ENCODE measurements at places on chromosomes 12 and 14. TPM values are rescaled to one million over a fixed set of nuclear protein-coding genes. Genes with fewer than 3 reads are reported as not detected.

Gene ATF1
- total RNA-seq: 38.1 TPM

Gene PLD4
- total RNA-seq: not detected

Gene EIF2B2
- 43.5 TPM for total RNA-seq

Gene LRRC10
- total RNA-seq: not detected

Gene TEX52
- not detected for total RNA-seq

Gene HPD
- total RNA-seq: not detected

Gene BEGAIN
- not detected for total RNA-seq

Gene CDCA4
- 63.2 TPM for total RNA-seq

Gene HOXC11
- 4.6 TPM for total RNA-seq

DNA sequence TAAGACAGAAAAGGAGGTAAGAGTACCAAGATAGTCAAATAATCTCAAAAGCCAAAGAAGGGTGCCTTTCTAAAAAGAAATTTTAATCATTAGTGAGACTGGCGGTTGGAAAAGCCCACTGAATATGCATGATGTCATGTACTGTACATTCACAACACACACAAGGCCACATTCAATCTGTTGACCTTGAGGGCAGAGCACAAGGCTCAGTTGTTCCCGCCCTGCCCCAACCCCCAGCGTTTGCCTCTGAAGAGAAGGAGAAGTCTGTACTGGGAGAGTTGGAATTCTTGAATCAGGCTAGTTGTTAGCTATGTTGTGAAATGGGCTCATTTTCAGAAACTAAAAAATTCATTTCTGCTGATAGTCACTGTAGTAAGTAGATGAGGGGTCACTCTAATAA, 50.2 kb upstream of the NID2 start:
- H3K27me3 ChIP-seq: no peaks in the 10 kb centered on the region
- no peak for DNase-seq
- H3K4me3 ChIP-seq: no peak overlapping the region
- H3K4me1 ChIP-seq: no peaks in the 10 kb centered on the region
- H3K36me3 ChIP-seq: no peaks in the 10 kb centered on the region

GRCh38 chr12:129556082-129556481, 347.7 kb downstream of the TMEM132D start:
- H3K4me1 ChIP-seq: no peaks in the 10 kb centered on the region
- H3K36me3 ChIP-seq: no peaks in the 10 kb centered on the region
- H3K27me3 ChIP-seq: no peaks in the 10 kb centered on the region
- no peak overlapping the region for H3K27ac ChIP-seq

DNA sequence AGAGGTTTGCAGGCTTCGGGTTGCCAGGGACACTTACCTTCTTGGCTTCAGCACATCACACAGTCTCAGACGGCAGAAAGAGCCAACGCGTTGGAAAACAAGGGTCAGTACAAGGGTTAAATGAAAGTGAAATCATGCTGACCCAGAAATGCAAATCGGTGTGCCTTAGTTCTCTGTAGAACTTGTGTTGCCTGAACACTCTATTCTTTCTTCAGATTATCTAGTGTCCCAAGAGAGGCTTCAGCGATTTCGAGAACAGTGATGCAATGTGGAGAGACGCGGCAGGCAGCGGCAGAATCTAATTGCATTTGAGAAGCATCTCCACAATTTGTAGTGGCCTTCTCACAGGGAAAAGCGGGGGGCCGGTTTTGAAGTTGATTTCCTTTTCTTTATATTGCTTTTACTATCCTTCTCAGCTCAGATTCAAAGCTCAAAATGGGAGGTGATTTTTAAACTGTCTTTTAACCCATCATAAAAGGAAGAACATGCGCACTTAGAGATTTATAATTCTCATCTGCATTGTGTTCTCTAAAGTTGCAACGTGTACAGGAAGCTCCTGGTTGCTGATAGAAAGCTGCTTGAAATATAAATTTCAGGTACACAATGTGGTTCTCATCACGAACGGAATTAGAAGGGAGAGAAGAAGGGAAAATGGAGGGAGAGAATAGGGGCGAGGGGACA, 67.8 kb upstream of the EGLN3 start:
- no peak overlapping the region for H3K27ac ChIP-seq
- H3K27me3 ChIP-seq: no peaks in the 10 kb centered on the region
- no peaks in the 10 kb centered on the region for H3K4me1 ChIP-seq
- no peaks in the 10 kb centered on the region for H3K36me3 ChIP-seq

DNA sequence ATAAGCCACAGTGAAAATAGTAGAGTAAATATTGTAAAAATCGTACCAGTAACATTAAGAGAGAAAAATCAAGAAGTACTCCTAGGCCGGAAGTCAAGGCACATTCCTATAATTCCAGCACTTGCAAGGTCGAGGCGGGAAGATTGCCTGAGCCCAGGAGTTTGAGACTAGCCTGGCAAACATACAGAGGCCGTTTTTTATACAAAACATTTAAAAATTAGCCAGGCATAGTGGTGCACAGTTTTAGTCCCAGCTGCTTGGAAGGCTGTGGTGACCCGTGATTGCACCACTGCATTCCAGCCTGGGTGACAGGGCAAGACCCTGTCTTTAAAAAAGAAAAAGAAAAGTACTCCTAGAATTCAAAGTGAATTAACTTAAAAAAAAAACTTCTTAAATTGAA, 341.8 kb downstream of the C12orf50 start:
- peak overlapping the region; percentile 81 for H3K27ac ChIP-seq
- H3K4me1 ChIP-seq: peaks cover 15% of the 10 kb centered on the region
- peak; percentile 66 for DNase-seq

DNA sequence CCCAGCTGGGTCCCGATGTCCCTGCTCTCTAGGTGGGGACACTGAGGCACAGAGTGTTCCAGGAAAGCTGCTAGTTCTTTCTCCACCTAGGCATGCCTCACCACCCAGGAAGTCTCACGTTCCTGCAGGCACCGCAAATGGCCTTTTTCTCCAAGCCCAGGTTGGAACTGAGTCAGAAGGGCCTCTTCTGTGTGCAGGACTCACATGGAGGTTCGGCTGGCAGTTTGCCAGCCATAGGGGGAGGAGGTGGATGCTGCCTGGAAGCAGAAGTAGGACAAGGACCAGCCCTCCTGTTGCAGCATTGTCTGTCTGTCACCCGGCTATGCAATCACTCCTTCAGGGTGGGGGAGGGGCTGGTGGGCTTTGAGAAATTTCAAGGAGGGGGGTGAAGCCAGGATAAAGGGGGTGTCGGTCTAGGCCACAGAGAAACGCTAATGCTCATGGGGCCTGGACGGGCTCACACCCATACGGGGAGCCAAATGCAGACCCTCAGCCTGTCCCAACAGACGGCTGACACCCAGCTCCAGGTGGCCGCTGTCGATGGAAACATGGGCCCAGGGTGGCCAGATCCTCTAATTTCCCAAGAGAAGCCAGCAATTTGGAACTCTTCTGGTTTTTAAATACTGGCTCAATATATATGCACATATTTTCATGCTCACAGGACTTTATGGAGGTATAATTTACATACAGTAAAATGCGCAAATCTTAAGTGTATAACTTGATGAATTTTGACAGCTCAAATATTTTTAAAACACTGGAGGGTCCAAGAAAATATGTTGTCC, 120.5 kb downstream of the PHETA1 start:
- no peaks in the 10 kb centered on the region for H3K4me1 ChIP-seq
- 0 out of 2 replicates have a peak, but pooled peaks cover 3% of the 10 kb centered on the region for H3K27me3 ChIP-seq
- no peak for DNase-seq
- no peaks in the 10 kb centered on the region for H3K36me3 ChIP-seq
- no peak overlapping the region for H3K4me3 ChIP-seq

DNA sequence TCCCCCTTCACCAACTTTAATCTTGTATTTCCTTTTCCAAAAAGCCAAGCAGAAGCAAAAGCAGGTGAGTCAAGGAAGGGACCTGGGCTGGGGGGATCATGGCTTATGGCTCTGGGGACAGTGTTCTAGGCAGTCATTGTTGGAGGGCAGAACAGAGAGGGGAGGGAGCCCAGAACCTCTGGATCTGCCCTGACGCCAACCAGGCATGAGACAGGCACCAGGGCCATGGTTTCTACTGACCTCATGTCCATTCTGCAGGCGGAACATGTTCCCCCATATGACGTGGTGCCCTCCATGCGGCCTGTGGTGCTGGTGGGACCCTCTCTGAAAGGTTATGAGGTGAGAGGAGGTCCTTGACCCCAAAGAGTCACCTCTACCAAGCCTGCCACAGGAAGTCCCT, 6.6 kb downstream of the CACNB3 start:
- no peak overlapping the region for H3K27ac ChIP-seq
- H3K36me3 ChIP-seq: peaks cover 31% of the 10 kb centered on the region
- no peak for DNase-seq
- H3K4me3 ChIP-seq: no peak overlapping the region
- H3K27me3 ChIP-seq: no peaks in the 10 kb centered on the region

DNA sequence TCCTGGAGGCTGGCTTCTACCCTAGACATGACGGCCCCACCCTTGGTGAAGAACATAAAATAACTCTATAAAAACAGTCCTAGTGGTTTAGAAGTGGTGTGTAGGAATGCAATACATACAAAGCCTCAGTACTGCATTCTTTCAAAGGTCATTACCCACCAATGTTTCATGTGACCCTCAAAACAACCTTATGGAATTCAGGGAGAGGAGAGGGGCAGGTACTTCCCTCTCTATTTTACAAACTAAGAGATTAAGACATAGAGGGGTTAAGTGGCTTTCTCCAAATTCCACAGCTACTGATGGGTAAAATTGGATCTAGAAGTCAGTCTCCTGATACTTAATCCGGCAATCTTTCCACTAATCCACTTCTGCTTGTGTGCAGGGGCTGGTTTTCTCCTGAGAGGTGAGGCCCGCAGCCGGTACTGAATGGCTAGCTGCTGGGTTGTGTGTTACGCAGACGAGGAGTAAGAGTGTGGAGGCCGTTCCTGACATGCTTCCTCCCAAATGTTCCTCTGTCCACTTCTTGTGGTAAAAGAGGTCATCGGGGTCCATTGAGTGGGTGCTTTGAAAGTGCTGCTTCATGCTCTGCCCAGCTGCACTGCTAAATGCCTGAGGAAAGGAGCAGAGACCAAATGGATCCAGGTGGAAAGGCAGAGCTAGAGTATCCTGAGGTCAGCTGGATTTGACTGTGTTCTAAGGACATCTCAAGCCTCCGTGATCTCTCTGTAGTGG, 16.2 kb downstream of the SLC7A8 start:
- H3K27me3 ChIP-seq: 0 out of 2 replicates have a peak, but pooled peaks cover 2% of the 10 kb centered on the region
- DNase-seq: no peak
- H3K4me3 ChIP-seq: no peak overlapping the region
- H3K4me1 ChIP-seq: no peaks in the 10 kb centered on the region
- no peaks in the 10 kb centered on the region for H3K36me3 ChIP-seq
- H3K27ac ChIP-seq: no peak overlapping the region

DNA sequence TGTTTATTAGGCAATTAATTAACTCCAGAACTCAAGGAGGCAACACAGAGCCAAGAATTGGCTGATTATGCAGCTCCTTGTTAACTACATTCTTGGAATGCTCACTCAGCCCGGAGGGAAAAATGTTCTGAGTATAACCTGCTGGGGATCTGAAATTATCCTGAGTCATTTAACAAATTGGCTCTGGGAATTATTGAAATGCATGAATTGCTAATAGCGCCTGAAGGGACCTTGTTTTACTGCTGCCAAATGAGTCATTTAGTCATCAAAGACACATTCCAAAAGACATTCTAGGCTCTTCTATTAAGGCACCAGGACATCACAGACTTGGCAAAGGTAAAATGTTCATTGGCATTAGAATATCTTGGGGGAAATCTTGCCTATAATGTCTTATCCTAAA, 13.0 kb downstream of the TMEM52B start:
- H3K4me3 ChIP-seq: no peak overlapping the region
- H3K27ac ChIP-seq: peak overlapping the region; percentile 7
- no peaks in the 10 kb centered on the region for H3K36me3 ChIP-seq
- no peak for DNase-seq
- H3K4me1 ChIP-seq: peaks cover 31% of the 10 kb centered on the region
- H3K27me3 ChIP-seq: no peaks in the 10 kb centered on the region

GRCh38 chr14:58428118-58428683, 682 bp downstream of the KIAA0586 start:
- peak overlapping the region; percentile 99 for H3K27ac ChIP-seq
- no peak for DNase-seq

- peaks cover 87% of the 10 kb centered on the region for H3K27me3 ChIP-seq
- H3K4me1 ChIP-seq: peaks cover 9% of the 10 kb centered on the region
- H3K27ac ChIP-seq: no peak overlapping the region
- H3K4me3 ChIP-seq: no peak overlapping the region
- H3K36me3 ChIP-seq: no peaks in the 10 kb centered on the region
Measured at GRCh38 chr14:36514278-36515104, 5.5 kb downstream of the NKX2-1 start.

GRCh38 chr14:96151242-96151641, 53.4 kb upstream of the BDKRB2 start:
- no peak overlapping the region for H3K4me3 ChIP-seq
- peaks cover 6% of the 10 kb centered on the region for H3K4me1 ChIP-seq
- H3K36me3 ChIP-seq: no peaks in the 10 kb centered on the region
- no peak for DNase-seq
- H3K27me3 ChIP-seq: no peaks in the 10 kb centered on the region

GRCh38 chr14:22915886-22916521, 2.9 kb downstream of the RBM23 start:
- peaks cover 10% of the 10 kb centered on the region for H3K4me1 ChIP-seq
- H3K36me3 ChIP-seq: peaks cover 50% of the 10 kb centered on the region
- H3K27ac ChIP-seq: no peak overlapping the region
- H3K4me3 ChIP-seq: no peak overlapping the region
- H3K27me3 ChIP-seq: no peaks in the 10 kb centered on the region

- H3K36me3 ChIP-seq: no peaks in the 10 kb centered on the region
- H3K27me3 ChIP-seq: no peaks in the 10 kb centered on the region
- no peak overlapping the region for H3K4me3 ChIP-seq
- no peak overlapping the region for H3K27ac ChIP-seq
Measured at GRCh38 chr12:94039914-94040313, 108.5 kb upstream of the PLXNC1 start.

GRCh38 chr14:93025055-93025454, 90.7 kb downstream of the ITPK1 start:
- DNase-seq: no peak
- no peaks in the 10 kb centered on the region for H3K27me3 ChIP-seq
- H3K4me1 ChIP-seq: peaks cover 26% of the 10 kb centered on the region
- H3K27ac ChIP-seq: no peak overlapping the region

DNA sequence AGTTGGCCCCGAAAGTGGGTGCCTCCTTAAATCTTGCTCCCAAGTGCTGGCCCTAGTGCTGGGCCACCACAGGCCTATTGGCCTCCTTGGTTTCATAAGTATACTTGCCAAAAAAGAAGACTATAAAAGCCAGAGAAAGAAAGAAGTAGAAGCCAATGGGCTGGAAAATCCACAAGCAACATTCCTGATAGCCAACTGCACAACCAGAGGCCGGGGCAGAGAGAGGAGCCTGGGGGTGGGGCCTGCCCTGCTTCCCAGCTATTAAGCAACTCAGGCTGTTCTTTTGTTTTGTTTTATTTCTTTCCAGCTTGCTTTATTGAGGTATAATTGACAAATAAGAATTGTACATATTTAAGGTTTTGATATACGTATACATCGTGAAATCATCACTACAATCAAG, 177.2 kb upstream of the NTF3 start:
- H3K27me3 ChIP-seq: peaks cover 7% of the 10 kb centered on the region
- H3K4me3 ChIP-seq: no peak overlapping the region
- H3K27ac ChIP-seq: no peak overlapping the region
- no peaks in the 10 kb centered on the region for H3K36me3 ChIP-seq

All from SJSA1 (cell line).